ENCODE measurements at places on chromosomes 13 and 19. TPM values are rescaled to one million over a fixed set of nuclear protein-coding genes. Genes with fewer than 3 reads are reported as not detected.

- no peaks in the 10 kb centered on the region for H3K36me3 ChIP-seq
- H3K4me1 ChIP-seq, result no peaks in the 10 kb centered on the region
- no peaks in the 10 kb centered on the region for H3K27me3 ChIP-seq
Observed at GRCh38 chr13:88112526-88112925, 441.4 kb downstream of the SLITRK5 start.

The CEACAM20 gene
- not detected for total RNA-seq

The KLK7 gene
- not detected for total RNA-seq

DNA sequence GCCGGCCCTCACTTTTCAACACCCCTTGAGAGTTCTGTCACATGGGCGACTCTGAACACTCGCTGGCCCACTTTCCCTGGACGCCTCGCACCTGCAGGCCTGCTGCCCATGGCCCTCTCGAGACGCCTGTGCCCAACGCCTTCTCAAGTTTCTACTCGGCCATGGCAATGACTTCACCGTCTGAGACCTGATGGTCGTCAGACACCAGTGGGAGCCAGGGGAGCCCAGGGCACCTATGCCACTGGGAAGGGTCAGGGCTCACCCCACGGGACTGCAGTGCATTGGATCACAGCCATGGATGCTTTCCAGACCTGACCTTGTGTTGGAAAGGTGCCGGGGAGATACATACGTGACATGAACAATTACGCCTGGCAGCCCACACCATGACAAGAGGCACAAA lies 60.1 kb downstream of the KLF2 start:
- H3K36me3 ChIP-seq, result peaks cover 16% of the 10 kb centered on the region
- no peaks in the 10 kb centered on the region for H3K27me3 ChIP-seq
- H3K4me1 ChIP-seq, result no peaks in the 10 kb centered on the region
- no peak overlapping the region for H3K27ac ChIP-seq
- no peak overlapping the region for H3K4me3 ChIP-seq
- DNase-seq, result no peak

- no peak overlapping the region for H3K4me3 ChIP-seq
- no peak for DNase-seq
- no peaks in the 10 kb centered on the region for H3K4me1 ChIP-seq
- no peaks in the 10 kb centered on the region for H3K36me3 ChIP-seq
Observed at GRCh38 chr19:41599175-41599966, 23.4 kb downstream of the CEACAM21 start.

GRCh38 chr19:5407356-5407755 lies 47.9 kb upstream of the ZNRF4 start:
- no peak overlapping the region for H3K27ac ChIP-seq
- peaks cover 44% of the 10 kb centered on the region for H3K27me3 ChIP-seq
- H3K4me3 ChIP-seq, result no peak overlapping the region
- H3K4me1 ChIP-seq, result no peaks in the 10 kb centered on the region
- H3K36me3 ChIP-seq, result no peaks in the 10 kb centered on the region

Measured in progenitor cell of endocrine pancreas (in vitro differentiated cells).